ENCODE measurements at places on chromosomes 7 and 10.

GRCh38 chr10:30155401-30155800, 96.0 kb upstream of the JCAD start:
- DNase-seq = peak; percentile 85

DNA sequence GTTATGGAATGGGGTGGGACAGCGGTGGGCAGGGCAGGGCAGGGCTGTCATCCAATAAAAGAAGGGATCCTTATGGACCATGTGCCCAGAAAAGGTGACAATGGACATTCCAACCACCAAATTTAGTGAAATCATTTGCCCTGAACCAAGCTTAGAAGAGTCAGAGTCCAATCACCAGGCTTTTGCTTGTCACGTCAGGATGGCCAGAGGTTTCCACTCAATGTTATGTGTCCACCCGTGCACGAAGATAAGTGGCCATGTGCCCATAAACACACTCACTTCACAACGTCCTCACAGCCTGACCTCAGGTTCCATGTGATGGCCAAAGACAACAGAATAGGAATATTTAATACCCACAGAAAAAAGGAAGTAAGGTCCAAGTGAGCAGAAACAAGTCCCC, 36.6 kb upstream of the PLPP4 start:
- peak; percentile 63 for DNase-seq

DNA sequence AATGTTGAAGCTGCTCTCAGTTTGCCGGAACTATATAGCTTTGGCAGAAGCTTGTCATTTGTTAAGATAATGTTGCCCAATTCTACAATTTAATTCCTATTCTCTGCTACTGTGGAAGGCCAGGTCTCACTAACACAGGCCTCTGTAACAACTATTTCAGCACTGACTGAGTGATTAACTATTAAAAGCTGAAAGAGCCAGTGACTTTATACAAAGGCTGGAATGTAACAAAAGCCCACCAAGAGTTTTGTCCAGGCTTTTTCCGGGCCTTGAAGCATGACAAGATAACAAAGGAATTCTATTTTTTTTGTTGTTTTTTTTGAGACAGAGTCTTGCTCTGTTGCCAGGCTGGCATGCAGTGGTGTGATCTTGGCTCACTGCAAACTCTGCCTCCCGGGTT, 795.6 kb downstream of the PHTF2 start:
- DNase-seq = no peak

- DNase-seq = no peak
Observed at GRCh38 chr10:13404791-13405190, 56.7 kb upstream of the SEPHS1 start.

DNA sequence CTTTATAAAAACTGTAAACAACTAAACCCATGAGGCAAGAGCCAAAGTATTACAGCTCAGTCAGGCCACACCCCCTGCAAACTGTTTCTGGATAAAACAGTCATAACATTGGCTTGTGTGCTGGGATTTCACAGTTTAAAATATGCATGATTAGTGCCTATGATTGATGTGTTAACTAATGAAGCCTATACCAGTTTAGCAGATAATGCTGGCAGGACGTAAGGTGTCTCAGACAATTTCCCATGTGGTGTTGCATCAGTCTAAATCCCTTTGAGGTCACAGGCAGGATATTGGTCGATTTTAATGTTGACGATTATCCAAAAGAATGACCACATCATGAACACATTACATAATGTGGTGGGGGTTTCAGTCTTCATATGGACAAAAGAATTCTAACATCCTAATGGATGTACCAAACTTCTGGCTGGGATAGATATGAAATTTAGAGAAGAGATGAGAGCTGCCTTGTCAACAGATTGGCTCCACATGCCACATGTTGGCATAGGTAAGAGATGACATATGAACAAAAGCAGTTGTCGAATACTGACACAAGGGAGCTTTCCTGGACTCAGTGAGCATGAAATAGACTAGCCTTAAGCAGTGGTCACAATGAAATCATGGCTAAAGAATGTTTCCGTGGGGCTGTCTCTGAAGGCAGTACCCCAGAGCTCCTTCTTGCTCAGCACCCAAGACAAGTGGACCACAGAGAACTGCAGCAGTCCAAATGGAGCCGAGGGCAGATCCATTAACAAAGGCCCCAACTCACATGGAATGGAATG, 445.6 kb downstream of the GFRA1 start:
- no peak for DNase-seq

- no peak for DNase-seq
Observed at GRCh38 chr7:157423886-157424565, 87.2 kb downstream of the DNAJB6 start.

DNA sequence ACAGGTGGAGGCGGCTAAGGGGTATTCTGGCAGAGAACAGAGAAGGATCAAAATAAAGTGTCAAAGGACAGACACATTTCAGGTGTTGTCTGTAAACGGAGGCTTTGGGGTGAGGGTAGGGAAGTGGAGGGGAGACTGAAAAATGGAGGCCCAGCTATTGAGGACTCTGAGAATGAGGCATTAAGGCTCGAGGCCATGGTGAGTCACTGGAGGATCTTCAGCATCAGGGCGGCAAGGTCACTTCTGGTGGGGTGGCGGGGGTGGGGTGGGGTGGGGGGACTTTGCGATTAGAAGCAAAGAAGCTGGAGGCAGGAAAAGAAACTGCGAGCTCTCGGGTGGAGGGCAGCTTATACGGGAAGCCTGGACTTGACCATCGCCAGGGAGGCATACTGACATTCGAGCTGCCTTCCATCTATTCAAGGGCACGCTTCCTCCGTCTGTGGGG, 58.4 kb upstream of the PCGF5 start:
- no peak for DNase-seq

- peak; percentile 33 for DNase-seq
Observed at GRCh38 chr10:27743877-27744801, 1.5 kb downstream of the MKX start.

- DNase-seq = peak; percentile 20
Observed at GRCh38 chr7:117086788-117087187, 133.5 kb downstream of the ST7 start.

GRCh38 chr7:2717293-2718261, 29.6 kb downstream of the AMZ1 start:
- peak; percentile 55 for DNase-seq

Measured in astrocyte of the spinal cord (primary cell).